ENCODE measurements at places on chromosomes 16 and 17.

DNA sequence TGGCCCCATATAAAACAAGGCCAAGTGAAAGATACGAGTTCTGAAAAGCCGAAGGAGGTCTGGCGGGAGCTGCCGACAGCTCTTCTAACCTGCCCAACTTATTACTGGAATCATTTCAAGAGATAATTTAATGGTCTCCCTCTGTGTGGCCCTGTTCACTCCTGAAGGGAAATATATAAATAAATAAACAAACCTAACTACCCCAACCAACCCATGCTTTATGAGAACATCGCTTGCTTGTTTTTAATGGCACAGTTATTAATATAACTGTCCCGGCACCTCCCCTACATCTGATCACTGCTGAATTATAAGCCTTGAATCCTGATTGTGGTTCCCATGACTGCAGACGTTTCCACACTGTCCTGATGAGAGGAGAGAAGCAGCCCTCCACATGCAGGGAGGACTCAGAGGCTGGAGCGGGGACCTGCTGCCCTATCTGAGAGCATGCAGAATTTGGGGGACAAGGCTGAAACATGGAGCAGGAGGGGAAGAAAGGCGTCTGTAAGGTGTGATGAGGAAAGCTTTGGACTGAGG, 22.2 kb downstream of the CDK5RAP3 start:
- DNase-seq, result no peak

- no peak for DNase-seq
Observed at GRCh38 chr17:78272181-78272913, 40.9 kb downstream of the TMEM235 start.

GRCh38 chr16:50305441-50306061, 39.2 kb downstream of the ADCY7 start:
- DNase-seq, result no peak

GRCh38 chr17:74467221-74467951, 952 bp downstream of the CD300A start:
- DNase-seq, result no peak

- no peak for DNase-seq
Observed at GRCh38 chr17:54876656-54877195, 23.9 kb upstream of the TOM1L1 start.

DNA sequence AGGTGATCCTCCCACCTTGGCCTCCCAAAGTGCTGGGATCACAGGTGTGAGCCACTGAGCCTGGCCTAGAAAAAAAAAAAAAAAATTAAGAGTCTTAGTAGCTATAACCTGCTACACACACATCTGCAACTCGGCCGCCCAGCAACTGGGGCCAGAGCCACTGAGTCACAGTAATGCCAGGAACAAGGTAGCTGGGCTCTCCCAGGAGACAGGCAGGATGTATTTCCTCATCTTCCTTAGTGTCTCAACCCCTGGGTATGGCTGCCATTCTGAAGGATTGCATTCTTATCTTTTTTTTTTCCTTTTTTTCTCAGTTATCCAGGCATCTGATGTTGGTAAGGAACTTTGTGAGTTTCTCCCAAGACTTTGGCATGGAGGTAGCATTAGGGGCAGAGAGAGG, 7.1 kb upstream of the PSMD3 start:
- DNase-seq, result no peak

GRCh38 chr17:2198927-2199326, 104.7 kb downstream of the SMG6 start:
- DNase-seq, result no peak

- DNase-seq, result no peak
Observed at GRCh38 chr17:6163612-6164333, 93.6 kb downstream of the WSCD1 start.

DNA sequence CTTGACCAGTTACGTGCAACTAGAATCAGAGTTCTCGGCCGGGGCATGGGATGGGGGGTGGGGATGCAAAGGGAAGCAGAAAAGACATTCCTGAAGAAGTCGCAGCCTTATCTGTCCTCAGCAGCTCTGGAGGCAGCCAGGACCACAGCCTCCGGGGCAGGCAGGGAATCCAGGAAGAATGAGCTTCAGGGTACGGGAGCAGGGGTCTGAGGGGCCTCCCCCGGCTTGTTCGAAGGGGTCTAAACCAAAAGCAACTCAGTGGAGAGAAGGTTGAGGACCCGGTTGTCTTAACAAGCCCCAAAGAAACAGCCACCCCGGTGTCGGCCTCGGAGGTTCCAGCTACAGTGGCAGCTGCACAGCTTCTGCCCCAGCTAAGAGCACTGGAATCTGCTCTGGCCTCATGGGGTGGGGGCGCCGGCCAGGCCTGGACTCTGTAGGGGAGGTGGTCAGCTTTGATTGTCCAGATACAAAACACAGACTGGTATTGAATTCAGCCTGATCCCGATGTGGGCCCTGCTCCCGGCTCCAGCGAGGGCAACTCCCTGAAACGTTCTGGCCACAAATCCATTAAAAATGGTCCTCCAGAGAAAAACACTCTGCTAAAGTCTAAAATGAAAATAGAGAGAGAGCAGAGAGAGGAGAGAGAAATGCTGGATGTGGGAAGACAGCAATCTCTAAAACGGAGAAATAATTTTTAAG, 7.7 kb downstream of the HOXB4 start:
- no peak for DNase-seq

DNA sequence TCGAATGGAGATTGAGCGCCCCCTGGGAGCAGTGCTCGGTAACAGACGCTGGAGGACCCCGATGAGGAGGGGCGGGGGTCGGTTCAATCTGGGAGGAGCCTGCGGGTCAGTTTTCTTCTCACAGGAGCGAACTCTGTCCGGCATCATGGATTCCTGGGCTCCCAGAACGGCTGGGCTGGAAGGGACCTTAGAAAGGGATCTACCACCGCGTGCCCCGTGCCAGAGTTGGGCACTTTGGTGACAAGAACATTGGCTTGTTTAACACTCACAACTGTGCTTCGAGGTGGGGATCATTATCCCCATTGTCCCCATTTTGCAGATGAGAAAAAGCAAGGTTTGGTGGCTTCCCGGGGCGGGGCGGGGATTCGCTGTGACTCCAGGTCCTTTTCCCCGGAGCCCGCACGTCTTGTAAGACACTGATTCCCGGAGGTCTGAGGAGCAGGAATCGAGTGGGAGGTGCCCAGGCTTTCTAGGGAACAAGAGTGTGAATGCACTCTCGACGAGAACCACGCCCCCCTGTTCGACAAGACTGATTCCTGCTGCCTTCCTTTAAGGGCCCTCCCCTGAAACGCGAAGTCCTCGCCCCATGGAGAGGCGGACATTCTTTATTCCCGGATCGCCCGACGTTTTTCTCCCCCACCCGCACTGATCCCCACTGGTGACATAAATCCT, 1.5 kb upstream of the FBXL19 start:
- peak; percentile 92 for DNase-seq

DNA sequence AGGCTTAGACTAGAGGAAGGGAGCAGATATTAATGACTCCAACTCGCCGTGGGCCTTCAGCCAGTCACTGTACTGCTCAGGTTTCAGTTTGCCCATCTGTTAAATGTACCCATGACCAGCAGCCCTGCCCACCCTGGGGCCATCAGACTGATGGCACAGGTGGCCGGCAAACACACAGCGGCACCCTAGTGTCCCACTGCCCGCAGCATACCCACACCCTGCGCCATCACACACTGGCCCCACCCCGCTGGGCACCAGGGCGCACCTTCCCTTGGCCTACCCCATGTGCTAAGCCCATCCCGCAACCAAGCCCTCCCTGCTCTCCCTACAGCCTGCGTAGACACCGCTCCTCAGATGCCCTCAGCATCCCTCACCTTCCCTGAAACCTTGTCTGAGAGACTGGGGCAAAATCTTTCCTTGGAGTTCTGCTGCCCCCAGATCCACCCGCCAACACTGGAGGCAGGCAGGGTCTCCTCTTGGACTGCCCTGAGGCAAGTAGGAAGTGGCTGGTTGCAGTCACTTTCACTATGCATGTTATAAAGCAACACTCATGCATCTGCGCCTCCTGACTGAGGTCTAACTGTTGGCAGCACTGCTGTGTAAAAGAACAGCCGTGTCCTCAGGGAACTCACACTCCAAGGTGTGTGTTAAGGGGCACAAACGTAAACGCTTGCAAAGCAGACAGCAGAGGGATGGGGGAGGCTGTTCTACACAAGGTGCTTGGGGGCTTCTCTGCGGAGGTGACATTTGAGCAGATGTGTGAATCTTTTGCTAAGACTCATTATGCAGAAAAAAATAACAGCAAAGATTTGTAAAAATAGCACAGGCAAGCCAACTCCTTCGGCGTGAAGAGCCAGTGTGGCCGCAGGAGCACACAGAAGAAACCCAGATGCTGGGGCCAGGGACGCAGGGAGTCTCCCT, 6.7 kb upstream of the BCAR1 start:
- no peak for DNase-seq

- DNase-seq, result no peak
Observed at GRCh38 chr16:12262454-12263180, 286.1 kb downstream of the SNX29 start.

GRCh38 chr17:39928858-39929645, 1.5 kb downstream of the LRRC3C start:
- DNase-seq, result no peak

- no peak for DNase-seq
Observed at GRCh38 chr16:14056970-14057369, 14.1 kb upstream of the MRTFB start.

DNA sequence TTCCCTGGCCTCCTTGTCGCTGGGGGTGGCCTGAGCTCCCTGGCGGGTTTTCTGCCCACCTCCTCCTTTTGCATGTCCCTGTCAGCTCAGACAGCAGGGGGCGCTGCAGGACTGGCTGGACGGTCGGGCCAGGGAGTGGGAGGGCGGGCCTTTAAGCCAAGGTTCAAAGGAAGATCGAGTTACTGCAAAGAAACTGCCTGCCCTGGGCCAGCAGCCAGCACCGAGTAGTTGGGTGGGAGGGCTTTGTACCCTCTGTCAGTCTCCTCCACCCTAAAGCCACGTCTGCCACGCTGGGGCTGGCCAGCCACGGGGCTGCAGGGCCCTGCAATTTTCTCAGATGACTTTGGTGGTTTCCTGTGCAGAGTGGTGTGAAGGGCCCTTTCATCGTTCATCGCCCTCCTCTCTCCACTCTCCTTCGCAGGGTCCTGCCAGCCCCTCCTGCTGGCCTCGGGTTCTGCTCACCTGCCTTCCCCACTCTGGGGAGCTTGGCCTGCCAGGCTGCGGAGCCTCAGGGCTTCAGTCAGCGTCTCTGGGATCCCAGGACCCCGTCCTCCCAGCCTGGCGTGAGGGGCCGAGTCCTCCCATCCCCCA, 12.3 kb downstream of the GPR142 start:
- DNase-seq, result peak; percentile 72

DNA sequence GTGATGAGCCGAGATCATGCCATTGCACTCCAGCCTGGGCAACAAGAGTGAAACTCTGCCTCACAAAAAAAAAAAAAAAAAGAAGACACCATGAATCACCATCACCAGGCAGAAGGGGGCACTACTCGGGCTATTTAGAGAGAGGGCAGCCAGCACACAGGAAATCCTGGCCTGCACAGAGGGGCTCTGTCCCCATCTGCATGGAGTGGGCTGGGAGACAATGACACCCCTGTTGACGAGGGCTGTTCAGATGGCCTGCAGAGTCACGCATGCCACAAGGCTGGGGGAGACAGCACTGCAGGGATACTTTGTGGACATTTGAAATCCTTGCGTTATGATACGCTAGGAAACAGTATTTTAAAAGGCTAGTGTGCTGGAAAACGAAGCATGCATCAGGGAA, 48.3 kb downstream of the CUEDC1 start:
- no peak for DNase-seq

Data from SK-N-DZ (cell line).